Fibroblast of lung (primary cell): ENCODE measurements at places on chromosomes 4 and X. TPM values are rescaled to one million over a fixed set of nuclear protein-coding genes. Genes with fewer than 3 reads are reported as not detected.

- DNase-seq: no peak
These were observed 202.7 kb upstream of the HS3ST1 start for GRCh38 chr4:11631416-11631815.

DNA sequence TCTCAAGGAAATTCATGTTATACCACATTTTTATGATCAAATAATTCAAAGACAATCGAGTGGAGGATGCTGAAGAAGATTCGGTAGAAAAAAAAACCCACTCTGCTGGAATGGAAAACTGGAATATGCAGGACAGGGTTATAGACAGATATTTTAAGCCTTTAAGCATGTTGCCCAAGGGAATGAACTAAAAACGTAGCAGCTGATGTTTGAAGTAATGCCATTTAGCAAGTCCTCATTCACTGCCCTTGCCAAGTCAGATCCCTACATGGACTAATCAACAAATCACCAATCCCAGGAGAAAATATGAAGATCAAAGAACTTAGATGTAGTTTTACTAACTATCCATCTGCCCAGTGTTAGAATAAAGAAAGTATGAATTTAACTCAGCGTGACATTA is 75.6 kb upstream of the ETNPPL start:
- DNase-seq: no peak

DNA sequence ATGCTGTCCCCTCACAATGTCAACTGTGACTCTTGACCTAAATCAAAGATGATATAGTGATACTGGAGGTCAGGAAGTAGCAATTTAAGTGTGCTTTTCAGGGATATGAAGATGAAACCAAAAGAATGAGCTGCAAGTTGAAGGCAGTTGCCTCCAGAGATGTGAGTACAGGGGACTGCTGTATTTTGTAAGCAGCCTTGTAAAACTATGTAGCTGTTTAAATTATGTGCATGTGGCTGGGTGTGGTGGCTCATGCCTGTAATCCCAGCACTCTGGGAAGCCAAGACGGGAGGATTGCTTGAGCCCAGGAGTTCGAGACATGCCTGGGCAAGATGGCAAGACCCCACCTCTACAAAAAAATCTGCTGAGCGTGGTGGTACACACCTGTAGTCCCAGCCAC is 15.1 kb upstream of the TNIP2 start:
- DNase-seq: no peak

GRCh38 chrX:1261285-1261684 is 7.3 kb upstream of the CSF2RA start:
- no peak for DNase-seq

- DNase-seq: peak; percentile 58
These were observed 852 bp upstream of the WDR44 start for GRCh38 chrX:118345045-118345463.

DNA sequence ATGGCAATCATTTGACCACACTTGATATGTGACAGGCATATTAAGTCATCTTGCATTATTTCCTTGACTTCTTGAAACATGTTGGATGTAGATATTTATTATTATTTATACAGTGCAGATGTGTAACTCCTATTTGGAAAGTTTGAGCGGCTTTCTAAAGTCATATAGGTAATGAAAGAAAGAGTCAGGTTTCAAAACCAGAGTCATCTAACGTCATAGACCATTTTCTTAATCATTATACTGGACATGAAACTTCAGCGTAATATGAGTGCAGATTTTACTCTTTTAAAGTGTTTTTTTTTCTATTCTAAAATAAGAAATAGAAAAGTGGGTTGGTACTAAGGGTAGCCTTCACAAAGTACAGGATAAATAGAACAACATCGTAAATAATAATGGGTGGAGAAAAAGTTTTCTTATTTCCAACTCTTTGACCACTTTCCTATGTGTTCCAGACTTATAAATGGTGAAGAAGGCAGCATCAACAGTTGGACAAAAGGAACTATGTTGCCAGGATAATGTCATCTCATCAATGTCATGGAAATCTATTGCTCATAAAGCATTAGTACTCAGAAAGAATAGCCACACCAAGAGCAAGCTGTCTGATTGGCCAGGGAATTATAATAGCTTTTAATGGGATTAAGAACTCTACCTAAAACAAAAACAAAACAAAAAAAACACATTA is 108.0 kb upstream of the PCDH18 start:
- DNase-seq: no peak

- DNase-seq: peak; percentile 88
These were observed 78.7 kb downstream of the CLNK start for GRCh38 chr4:10605746-10606482.

GRCh38 chrX:13581554-13581953 is 12.2 kb downstream of the EGFL6 start:
- DNase-seq: peak; percentile 61

- peak; percentile 89 for DNase-seq
These were observed 200.3 kb downstream of the PDGFC start for GRCh38 chr4:156771171-156771837.

DNA sequence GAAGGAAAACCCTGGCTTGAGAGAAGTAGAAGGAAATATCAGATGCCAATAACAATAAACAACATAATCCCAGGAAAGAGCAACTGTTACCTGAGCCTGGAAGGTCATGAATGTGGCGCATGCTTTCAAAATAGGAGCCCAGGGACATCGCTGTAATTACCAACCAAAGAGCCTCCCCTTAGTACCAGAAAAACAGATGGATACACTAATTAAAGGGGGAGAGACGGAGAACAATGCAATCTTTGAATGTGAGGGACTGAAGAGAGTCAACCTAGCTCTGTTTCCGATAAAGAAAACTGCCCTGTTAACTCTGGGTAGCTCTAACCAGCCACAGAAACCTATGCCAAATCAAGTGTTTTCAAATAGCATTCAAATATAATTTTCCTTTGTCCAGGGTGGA is 161.4 kb downstream of the ENOX2 start:
- no peak for DNase-seq

DNA sequence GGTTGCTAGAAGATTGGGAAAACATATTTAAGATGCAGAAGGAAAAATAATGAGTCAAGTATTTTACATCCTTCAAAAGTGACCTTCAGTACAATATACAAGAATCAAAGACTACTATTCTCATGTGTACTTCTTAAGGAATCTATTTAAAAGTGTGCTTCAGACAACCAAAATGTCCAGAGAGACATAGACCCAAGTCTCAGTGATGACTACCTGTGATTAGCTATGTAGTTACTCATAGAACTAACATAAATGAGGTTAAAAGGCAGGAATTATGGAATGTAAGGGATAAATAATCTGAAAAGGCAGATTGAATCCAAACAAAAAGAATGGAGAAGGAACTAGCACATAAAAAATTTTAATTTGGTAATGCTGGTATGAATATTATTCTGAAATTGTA is 634.7 kb upstream of the FAM241A start:
- DNase-seq: peak; percentile 84

Gene CXCL11
- total RNA-seq: not detected in 2 replicates

GRCh38 chr4:10088135-10089010 is 28.2 kb downstream of the WDR1 start:
- DNase-seq: no peak

Gene GPR143
- total RNA-seq: under 0.01 TPM in 1 of 2 replicates, not detected in the other

Gene OTUD4
- total RNA-seq: 20.0 and 21.3 TPM in 2 replicates

Gene CCKAR
- total RNA-seq: under 0.01 and 0.83 TPM in 2 replicates

DNA sequence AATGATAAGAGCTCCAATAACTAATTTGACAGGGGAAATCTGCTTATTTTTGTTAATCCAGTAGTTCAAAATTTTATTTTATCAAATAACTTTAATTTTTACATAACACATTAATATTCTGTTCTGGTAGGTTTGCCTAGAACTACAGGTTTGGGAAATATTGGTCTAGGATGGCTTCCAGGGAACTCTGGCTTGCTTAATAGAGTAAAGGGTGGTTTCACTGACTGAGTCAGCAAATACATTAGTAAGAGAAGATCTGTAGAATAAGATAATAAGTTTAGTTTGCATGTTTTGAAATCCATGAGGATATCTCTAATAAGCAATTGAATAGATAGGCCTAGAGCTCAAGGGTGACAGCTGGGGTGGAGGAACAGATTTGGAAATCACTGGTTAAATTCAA is 500.7 kb downstream of the ZNF674 start:
- peak; percentile 20 for DNase-seq

DNA sequence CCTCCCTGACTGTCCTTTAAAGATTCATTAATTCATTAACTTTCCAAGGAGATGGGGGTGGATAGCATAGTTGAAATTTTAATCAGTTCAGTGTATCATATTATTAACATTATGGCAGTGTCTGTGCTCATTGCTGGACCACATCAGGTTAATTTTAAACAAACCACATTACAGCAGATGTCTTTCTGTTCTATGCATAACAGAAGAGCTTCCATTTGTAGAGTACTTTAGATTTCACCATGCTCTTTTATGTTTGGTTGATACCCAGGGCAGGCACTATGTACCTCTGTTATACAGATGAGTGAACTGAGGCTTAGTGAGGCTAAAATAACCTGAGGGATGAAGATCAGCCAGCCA is 41.1 kb downstream of the AFF2 start:
- no peak for DNase-seq

- peak; percentile 73 for DNase-seq
These were observed 63.7 kb downstream of the ADAMTS3 start for GRCh38 chr4:72505314-72505744.

DNA sequence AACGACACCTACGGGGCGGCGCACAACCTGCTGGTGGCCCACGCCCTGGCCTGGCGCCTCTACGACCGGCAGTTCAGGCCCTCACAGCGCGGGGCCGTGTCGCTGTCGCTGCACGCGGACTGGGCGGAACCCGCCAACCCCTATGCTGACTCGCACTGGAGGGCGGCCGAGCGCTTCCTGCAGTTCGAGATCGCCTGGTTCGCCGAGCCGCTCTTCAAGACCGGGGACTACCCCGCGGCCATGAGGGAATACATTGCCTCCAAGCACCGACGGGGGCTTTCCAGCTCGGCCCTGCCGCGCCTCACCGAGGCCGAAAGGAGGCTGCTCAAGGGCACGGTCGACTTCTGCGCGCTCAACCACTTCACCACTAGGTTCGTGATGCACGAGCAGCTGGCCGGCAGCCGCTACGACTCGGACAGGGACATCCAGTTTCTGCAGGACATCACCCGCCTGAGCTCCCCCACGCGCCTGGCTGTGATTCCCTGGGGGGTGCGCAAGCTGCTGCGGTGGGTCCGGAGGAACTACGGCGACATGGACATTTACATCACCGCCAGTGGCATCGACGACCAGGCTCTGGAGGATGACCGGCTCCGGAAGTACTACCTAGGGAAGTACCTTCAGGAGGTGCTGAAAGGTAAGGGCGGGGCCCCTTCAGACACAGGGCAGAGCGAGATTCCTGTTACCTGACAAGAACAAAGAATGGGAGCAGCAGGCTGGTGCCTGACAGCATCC is 11.7 kb downstream of the RPL9 start:
- peak; percentile 60 for DNase-seq

- peak; percentile 6 for DNase-seq
These were observed 40.4 kb upstream of the LAS1L start for GRCh38 chrX:65575022-65575421.

- DNase-seq: no peak
These were observed 64.0 kb downstream of the ACOX3 start for GRCh38 chr4:8376361-8377102.

DNA sequence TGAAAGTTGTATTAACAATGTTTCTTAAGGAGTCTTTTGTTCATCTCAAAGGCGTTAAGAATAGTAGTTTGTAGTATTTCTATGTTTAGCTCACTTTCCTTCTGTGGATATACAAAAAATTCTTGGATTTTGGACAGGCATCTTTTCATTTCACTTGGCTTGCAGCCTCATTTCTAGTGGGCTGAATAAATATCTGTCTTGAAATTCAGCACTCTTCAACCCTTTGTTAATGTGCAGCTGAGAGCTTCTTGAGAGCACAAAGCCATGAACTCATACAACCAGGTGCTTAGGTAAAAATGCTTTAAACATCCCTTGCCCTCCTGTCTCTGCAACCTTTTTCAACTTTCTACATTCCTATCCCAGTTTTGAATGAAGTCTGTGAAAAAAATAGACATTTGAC is 1003.2 kb downstream of the C4orf33 start:
- no peak for DNase-seq

DNA sequence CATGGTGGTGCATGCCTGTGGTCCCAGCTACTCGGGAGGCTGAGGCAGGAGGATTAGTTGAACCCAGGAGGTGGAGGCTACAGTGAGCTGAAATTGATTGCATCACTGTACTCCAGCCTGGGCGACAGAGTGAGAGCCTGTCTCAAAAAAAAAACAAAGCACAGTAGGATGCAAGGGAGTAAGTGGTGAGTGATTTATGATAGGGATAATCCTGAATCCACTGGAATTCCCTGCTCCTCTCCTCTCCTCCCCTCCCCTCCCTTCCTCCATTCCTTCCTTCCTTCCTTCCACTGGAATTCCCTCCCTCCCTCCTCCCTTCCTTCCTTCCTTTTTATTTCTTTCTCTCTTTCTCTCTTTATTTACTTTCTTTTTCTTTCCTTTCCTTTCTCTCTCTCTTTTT is 40.9 kb upstream of the NKRF start:
- DNase-seq: no peak

DNA sequence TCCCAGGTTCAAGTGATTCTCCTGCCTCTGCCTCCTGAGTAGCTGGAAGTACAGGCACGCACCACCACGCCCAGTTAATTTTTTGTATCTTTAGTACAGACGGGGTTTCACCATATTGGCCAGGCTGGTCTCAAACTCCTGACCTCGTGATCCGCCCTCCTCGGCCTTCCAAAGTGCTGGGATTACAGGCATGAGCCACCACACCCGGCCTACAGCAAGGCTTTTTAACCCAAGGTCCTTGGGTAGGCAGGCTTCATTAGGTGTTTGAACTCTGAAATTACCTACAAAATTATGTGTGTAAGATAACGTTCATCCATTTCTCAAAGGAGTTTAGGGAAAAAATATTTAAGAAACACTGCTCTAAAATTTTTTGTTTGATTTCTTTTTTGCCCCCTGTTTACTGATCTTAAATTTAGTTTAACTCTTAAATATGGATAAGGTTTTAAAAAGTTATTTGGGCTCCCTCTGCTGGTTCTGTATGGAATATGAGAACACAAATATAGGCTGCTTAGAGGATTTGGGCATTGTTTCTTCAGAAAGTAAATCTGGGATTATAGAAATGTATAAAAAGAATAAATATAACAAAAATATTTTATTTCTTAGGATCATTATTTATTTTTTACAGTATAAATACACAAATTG is 92.8 kb downstream of the CBR4 start:
- DNase-seq: peak; percentile 77

DNA sequence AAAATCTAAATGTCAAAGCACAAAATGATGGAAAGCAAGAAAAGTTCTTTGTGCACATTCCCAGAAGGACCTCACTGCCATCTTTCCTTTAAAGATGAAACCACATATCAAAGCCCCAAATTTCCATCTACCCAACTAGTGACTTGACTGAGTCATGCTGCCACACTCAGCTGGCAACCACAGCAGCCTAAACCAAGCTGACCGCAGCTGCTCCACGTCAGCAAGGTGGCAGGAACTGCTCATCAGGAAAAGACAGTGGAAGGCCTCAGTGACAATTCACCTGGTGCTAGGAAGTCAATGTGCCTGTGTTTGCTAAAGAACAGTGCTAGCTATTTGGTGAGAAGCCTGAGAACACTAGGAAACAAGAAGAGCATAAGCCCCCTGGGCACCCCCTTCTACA is 26.1 kb downstream of the ACOX3 start:
- DNase-seq: no peak

GRCh38 chr4:98951710-98952109 is 22.8 kb upstream of the EIF4E start:
- no peak for DNase-seq

Gene NAT8L
- total RNA-seq: 0.17 and 0.26 TPM in 2 replicates

- peak; percentile 93 for DNase-seq
These were observed at the start of gene SMIM20 for GRCh38 chr4:25913851-25914669. Gene SMIM20 (plus strand): TSS chr4:25914220. CDS start chr4:25914314, 94 bp downstream.
